AG08395 (cell line): ENCODE measurements at places on chromosomes 6 and 20.

GRCh38 chr6:68756454-68757375 lies 121.6 kb downstream of the ADGRB3 start:
- DNase-seq: no peak

GRCh38 chr20:60167812-60168211 lies 209.6 kb downstream of the CDH26 start:
- DNase-seq: no peak

GRCh38 chr6:88908598-88909548 lies 54.5 kb downstream of the RNGTT start:
- peak; percentile 9 for DNase-seq

DNA sequence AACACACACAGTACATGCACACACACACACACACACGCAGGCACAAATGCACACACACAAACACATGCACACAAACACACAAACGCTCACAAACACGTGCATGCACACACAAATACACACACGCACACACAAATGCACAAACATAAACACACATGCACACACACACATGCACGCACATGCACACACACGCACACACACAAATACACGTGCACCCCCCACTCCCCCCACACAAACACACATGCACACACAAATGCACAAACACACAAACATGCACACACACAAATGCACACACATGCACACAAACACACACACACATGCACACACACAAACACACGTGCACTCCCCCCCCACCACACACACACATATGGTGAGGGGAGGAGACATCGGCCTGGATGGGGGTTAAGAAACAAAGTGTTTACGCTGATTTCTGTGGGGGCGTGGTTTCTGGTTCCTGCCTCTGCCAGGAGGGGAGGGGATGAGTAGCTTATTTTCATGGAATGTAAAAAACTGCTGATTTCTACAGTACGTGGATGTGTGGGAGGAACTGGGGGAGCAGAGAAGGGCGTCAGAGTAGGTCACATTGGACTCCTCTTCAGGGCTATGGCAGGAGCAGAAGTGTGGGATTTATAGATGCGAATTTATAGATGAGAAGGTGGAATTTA lies 607.2 kb downstream of the QKI start:
- no peak for DNase-seq

DNA sequence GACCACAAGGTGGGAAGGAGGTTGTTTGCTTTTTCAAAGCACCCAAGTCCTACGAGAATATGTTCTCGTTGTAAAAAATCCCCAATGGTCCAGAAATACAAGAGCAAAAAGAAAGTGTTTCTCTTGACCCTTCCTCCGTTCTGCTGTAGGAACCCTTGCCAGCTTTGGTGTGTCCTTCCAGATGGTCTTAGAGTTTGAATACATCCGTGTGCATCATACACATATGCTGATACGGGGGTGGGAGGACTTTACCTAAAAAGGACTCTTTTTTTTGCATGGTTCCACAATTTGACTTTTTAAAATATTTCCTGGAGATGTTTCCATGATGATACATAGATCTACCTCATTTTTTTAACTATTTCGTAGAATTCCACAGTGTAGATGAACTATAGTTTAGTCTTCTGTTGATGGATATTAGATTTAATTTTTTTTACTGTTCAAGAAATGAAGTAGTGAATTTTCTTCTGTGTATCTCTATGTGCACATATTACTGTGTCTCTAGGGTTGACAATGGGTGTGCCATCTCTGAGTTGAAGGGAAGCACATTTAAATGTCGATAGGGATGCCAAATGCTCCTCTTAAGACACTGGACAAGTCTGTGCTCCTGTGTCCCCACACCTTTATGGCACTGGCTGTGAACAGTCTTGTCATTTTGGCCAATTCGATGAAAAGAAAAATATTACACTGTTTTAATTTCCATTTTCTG lies 182.1 kb upstream of the SNX9 start:
- no peak for DNase-seq

- DNase-seq: peak; percentile 53
Measured at GRCh38 chr6:100461278-100461916, 3.3 kb downstream of the SIM1 start.

DNA sequence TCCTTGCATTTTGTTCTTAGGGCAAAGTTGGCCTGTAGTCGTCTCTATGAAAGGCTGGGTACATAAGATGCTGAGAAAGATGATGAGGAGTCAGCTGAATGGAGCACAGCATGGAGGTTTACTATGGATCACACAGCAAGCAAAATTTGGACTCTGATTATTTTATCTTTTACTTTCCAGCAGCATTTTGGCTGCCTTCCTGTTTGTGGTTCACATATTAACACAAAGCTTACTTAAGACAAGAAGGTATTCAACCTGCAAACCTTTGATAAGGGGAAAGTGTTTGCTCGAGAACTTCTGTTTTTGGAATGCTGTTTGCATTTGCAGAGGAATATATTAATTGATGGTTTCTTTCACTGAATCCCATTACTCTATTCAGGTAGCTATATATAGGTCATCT lies 103.1 kb upstream of the ENPP5 start:
- DNase-seq: no peak

DNA sequence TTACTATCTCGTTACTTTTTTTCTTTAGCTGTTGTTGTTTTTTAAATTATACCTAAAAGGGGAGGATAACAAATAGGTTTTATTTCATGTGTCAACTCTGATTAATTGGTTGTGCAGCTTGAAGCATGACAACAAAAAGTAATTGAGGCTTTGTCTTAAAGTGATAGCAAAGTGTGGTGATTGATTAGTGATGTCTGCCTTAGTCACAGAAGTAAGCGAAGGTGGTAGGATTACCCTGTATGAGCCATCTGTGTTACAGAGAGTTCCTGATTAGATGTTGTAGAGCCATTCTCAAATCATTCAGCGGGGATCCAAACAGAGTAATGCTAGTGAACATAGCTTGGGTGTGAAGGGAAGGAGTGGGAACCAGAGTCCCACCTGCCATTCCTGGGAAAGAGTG lies 14.4 kb upstream of the MRPS10 start:
- no peak for DNase-seq

DNA sequence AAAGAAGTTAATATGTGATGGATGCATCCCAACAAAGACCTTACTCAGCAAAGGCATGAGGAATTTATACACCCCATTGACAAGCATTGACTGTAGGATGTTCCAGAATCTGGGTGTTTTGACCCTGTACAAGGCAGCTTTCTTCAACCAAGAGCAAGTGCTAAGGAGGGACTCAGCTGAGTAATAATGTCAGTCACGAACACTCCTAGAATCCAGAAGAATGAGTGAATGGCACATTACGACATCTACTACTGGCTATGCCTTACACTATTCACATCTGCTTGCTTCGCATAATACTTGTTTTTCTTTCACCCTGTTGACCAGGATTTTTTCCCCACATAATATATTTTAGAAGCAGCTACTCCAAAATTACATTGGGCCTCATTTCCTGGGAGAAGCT lies 42.5 kb upstream of the VGLL2 start:
- no peak for DNase-seq

DNA sequence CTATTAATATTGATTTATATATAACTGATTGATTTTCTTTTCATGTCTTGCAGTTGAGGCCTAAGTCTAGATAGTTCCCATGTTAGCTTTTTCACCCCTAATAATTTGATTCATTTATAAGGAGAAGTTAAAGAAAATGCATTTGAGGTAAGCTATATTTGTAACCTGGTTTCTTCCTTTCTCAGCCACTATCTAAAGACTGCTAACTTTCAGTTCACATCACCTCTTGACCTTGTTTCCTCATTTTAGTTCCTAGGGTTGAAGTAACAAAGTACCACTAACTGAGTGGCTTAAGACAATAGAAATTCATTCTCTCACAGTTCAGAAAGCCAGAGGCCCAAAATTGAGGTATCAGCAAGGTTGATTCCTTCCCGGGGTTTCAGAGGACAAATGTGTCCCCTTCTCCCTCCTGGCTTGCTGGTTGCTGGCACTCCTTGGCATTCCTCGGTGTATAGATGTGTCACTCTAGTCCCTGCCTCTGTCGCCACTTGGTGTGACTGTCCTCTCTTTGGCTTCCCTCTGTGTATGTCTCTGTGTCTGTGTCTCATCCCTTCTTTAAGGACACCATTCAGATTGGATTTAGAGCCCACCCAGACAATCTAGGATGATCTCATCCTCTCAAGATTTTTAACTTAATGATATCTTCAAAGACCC lies 55.9 kb upstream of the C20orf144 start:
- no peak for DNase-seq

DNA sequence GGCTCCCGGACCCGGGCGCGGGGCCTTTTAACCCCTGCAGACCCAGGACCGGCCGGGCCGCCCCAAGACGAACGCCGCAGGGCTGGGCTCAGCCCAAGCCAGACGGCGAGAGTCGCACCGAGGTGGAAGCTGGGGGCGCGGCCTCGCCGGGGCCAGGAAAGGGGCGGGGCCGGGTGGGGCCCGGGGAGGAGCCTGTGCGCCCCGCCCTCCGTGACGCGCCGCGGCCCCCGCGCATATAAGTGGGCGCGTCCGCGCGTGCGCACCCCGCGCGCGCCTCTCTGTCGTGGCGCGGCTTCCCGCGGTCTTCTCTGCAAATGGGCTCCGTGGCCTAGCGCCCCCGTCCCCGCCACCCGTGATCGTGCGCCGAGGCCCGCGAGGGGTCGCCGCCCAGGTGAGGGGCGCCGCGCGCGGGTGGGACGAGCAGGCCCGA lies at the start of gene PPDPF:
Gene PPDPF, plus strand, starts transcription at position 262 of the 430 bp plus-strand sequence. CDS start 544 bp downstream, outside the sequence.
- DNase-seq: peak; percentile 99

- DNase-seq: no peak
Measured at GRCh38 chr6:14221564-14222279, 104.2 kb downstream of the CD83 start.

GRCh38 chr6:148972481-148972880 lies 225.7 kb downstream of the UST start:
- no peak for DNase-seq

DNA sequence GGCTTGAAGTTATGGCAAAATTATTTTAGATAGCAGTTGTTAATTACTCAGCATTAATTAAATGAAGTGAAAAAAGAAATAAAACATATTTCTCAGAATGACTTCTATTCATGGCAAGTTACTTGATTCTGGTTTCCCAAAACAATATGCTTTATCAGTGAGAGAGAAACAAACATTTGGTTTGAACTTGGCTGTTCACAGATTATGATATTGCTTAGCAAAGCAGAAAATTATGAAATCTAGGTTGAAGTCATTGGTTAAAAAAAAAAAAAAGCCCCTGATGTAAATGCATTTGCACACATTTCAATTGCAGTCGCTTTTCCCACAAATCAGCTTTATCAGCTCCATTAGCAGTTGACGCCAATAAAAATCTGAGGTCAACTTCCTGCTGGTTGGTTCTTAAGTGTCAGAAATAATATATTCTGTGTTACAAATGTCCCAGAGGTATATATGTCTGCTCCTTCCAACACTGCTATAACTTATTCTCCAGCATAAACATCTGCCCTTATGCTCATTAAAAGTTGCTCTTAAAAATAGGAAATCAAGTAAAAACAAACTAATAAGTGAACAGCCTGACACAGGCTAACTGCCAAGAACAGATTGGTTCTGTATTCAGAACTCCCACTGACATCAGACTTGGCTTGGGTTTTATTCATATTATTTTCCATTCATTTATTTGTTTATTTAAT lies 275.4 kb downstream of the PHF3 start:
- DNase-seq: no peak

DNA sequence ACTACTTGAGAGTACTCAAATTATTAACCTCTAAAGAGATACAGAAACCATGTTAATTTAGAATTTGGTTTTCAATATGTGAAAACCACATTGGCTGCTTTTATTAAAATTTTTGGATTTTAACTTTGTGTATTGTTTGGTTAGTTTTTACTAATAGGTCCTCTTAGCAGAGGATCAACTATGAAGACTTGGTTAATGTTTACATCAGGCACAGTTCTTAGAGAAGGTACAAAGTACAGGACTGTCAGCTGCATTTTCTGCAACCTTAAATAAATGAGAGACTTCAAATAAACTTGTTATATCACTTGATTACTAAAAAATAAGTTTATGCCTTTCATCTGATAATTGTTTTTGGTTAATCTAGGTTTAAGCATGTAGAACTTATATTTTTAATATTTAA lies 89.1 kb downstream of the PHF3 start:
- DNase-seq: no peak

- DNase-seq: no peak
Measured at GRCh38 chr6:2149361-2150006, 95.9 kb downstream of the GMDS start.

GRCh38 chr6:149403534-149403933 lies 3.5 kb downstream of the SUMO4 start:
- no peak for DNase-seq

- DNase-seq: peak; percentile 58
Measured at GRCh38 chr6:33427585-33428223, 7.8 kb downstream of the SYNGAP1 start.

DNA sequence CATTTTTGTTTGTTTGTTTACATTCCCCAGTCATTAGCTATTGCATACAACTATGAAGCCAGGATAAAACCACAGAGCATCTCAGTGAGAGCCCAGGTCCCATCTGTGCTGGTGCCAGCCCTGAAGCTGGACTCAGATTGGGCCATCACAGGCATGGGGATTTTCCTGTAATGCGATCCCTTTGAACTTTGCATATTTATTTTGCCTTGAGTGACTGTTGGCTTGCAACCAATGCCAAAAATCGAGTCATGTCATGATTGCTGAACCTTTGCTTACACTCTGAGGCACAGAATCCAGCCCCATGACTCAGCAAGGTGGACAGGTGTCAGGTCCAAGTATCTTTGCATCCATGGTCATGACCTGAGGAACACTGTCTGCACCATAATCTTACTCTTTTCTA lies 46.2 kb upstream of the GGTLC1 start:
- DNase-seq: no peak

DNA sequence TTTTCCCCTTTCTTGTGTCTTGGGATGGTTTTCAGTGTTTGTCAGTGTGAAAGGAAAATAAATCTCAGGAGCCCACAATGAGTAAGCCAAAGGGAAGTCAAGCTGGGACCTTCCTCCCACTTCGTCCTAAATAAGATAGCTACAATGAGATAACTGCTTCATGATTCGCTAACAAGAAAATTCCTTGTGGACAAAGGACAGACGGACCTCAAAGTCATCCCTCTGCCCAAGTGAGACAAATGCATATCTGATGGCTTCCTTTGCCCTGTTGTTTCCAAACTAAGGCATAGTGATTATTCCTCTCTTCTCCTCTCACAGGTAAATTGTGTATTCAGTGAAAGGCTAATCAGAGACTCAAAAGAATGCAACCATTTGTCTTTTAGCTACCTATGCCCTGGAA lies 26.1 kb upstream of the ADTRP start:
- DNase-seq: no peak

DNA sequence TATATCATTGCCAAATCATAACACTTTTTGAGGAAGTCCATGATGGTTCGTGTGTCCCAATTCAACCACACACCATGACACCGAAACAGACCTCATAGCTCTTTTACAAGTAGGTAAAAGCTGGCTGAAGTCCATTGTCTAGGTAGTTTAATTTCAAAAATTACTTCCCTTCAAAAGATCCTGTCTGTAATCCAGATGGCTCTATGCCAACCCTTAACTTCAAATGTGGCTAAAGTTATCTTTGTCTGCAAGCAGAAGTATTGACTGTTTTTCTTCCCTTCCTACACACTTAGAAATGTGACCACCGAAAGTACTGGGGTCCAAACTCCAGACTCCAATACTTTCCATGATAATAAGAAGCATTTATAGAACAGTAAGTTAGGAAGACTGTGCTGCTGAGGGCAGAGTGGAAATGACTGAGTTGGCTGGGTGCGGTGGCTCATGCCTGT lies 8.3 kb upstream of the TIAM2 start:
- DNase-seq: no peak
